Activated CD4-positive, alpha-beta T cell treated with anti-CD3 and anti-CD28 coated beads, Interleukin-2, amount 50 U/mL, for 48 hours (primary cell): ENCODE measurements at places on chromosomes 1 and 21.

- DNase-seq: no peak
Observed at GRCh38 chr1:14824314-14824915, 225.9 kb downstream of the KAZN start.

- DNase-seq: no peak
Observed at GRCh38 chr1:240173836-240174235, 82.2 kb downstream of the FMN2 start.

DNA sequence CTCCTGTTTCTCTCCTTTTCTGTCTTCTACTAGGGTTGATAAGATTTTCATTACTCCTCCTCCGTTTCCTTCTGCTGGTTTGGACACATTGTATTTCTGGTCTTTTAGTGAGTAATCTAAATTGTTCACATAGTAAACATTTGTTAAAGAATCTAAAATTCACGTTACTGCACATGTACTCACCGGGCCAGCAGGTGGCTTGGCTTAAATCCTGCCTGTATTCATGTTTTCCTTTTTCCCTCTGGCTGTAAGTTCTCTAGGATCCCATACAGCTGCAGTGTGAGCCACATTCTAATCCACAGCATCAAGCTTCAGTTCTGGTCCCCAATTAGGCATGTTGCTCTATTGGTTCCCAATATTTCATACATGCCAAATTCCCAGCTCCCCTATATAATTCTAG, 958.3 kb downstream of the ADGRL2 start:
- no peak for DNase-seq

- DNase-seq: no peak
Observed at GRCh38 chr1:61370177-61370912, 288.0 kb downstream of the NFIA start.

DNA sequence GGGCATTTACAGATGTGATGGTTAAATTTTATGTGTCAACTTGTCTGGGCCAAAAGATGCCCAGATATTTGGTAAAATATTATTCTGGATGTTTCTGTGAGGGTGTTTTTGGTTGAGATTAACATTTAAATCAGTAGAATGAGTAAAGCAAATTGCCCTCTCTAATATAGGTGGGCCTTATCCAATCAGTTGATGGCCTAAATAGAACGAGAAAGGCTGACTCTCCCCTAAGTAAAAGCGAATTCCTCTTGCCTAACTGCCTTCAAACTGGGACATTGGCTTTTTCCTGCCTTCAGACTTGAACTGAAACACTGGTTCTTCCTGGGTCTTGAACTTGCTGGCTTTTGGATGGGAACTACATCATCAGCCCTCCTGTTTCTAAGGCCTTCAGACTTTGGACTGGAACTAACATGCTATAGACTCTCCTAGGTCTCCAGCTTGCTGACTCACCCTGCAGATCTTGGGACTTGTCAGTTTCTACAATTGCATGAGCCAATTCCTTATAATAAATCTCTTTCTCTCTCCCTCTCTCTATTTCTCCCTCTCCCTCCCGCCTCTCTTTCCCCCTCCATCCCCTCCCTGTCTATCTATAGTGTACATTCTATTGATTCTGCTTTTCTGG, 10.2 kb upstream of the NAV1 start:
- no peak for DNase-seq

- DNase-seq: no peak
Observed at GRCh38 chr1:226983247-226983991, 43.3 kb downstream of the COQ8A start.

DNA sequence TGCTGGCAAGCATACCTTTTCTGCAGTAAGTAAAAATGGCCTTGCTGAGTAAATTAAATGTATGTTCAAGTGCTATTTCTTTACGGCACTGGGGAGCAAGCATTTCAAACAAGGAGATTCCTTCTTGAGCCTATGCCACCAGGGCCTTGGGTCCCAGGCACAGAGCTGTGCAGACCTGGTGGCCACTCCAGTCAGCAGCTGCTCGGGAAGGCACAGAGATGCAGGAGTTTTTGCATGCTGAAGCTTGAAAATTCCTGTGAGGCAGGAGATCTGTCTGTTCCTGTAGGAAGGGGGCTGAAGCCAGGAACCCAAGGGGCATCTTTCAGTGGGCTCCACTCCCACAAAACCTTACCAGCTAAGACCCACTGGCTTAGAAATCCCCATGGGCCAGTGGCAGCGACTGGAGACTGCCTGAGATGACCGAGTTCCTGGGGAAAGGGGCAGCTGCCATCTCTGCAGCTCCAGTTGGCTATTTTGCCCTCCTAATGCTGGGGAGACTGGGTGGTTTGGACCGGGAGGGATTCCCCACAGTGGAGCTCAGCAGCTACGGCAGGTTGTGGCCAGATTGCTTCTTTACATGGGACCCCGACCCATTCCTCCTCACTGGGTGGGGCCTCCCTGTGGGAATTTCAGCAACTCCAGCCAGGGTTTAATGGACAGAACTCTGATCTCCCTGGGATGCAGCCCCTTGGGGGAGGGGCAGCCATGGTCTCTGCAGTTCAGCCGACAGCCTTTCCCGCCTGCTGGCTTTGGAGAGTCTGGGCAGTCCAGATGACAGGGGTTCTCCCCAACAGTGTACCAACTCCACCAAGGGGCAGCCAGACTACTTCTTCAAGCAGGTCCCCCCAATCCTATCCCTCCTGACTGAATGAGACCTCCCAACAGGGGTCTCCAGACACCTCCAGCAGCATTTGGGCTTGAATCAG, 8.4 kb upstream of the PGBD2 start:
- no peak for DNase-seq

GRCh38 chr1:226809785-226810571, 60.4 kb upstream of the PSEN2 start:
- DNase-seq: no peak

- no peak for DNase-seq
Observed at GRCh38 chr1:154176337-154176736, 15.6 kb downstream of the TPM3 start.

DNA sequence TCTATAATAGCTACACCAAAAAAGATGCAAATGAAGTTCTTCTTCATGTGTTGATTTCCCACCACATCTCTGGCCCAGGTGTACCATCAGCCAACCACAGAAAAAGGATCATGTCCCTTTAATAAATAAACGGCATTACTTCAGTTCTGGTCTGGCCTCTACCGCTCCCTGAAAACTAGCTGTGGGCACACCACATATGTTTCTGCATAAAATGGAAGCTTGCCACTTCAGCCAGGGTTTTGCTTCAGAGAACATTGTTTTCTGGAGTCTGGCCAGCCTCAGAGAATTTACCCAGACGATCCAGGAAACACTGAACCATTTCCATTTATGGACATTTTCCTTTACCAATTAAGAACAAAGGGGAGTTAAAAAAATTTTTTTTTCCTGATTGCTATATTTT, 5.8 kb upstream of the LAMC2 start:
- DNase-seq: no peak

GRCh38 chr1:8987881-8988617, 38.2 kb downstream of the SLC2A7 start:
- peak; percentile 82 for DNase-seq

GRCh38 chr1:217389895-217390294, 241.0 kb downstream of the GPATCH2 start:
- no peak for DNase-seq

DNA sequence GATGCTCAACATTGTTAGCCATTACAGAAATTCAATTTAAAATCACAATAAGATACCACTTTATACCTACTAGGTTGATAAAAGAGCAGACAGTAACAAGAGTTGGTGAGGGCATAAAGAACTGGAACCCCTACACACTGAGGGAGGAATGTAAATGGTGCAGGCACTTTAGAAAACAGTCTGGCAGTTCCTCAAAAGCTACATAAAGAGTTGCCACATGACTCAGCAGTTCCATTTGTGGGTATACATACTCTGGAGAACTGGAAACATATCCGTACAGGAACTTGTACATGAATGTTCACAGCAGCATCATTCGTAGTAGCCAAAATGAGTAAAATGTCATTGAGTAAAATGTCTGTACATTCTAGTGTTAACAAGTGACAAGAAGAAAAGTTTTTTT, 17.0 kb downstream of the NSL1 start:
- DNase-seq: no peak

DNA sequence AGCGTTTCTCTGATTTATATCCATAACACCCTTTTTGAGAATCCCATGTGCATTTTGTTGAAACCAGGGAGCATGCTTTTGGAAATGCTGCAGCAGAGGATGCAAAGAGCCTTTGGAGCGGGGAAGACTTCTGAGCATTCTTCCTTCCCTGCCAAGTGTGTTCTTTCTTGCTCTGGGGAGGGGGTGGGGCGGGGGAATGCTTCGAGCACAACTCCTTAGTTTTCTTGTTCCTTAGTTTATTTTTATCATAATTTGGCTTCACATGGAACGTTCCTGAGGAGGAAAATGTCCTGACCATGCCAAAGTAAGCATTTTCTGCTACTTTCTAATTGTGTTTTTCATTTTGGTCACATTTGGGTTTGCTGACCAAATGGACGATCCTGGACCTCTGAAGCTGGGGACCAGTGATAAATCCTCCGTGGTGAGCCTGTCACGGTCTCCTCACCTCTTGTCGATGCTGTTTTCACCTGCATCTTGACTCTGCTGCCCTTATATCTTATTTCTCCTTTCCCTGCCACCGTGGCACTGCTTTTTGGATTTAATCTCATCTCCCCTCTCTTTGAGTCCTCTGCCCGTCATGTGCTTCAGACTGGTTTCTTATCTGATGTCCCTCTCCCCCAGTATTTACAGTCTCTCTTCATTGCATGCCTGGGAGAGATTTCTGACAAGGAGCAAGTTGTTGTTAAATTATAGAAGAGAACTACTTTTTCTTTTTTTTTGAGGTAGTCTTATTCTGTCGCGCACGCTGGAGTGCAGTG, 2.4 kb downstream of the CTPS1 start:
- no peak for DNase-seq

GRCh38 chr1:162213281-162213912, 143.9 kb downstream of the NOS1AP start:
- DNase-seq: no peak

DNA sequence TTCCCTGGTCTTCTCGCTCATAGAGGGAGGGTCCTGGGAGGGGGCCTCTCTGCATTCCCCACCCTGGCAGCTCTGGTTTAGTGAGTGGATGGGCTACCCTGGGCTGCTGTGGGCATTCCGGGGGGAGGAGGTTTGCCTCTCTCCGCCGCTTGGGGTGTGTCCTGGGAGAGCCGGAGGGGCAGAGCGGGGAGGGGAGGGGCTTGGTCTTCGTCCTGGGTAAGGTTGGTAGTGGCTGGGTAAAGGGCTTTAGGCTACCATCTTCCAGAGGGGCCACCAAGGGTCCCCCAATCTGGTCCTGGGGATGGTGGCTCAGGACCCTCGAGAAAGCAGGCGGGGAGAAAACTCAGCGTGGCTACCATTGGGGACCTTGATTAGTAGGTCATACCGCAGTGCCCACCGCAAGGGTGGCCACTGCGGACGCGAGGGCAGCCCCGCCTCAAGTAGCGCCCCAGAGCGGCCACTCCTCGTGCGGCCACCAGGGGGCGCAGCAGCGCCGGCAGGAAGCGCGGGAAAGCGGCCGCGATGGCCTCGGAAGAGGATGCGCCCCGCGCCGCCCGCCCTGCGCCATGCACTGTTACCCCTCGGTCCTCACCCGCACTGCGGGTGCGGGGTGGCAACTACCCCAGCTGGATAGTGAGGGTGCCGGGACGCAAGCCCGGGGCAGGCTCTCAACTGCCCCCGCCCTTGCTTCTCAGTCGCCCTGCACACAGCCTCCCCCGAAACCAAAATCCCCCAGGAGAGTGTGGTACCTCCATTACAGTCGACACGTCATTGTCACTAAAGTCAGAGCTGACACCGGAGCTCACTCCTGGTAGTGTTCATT, 44.1 kb upstream of the SLC25A33 start:
- peak; percentile 72 for DNase-seq

DNA sequence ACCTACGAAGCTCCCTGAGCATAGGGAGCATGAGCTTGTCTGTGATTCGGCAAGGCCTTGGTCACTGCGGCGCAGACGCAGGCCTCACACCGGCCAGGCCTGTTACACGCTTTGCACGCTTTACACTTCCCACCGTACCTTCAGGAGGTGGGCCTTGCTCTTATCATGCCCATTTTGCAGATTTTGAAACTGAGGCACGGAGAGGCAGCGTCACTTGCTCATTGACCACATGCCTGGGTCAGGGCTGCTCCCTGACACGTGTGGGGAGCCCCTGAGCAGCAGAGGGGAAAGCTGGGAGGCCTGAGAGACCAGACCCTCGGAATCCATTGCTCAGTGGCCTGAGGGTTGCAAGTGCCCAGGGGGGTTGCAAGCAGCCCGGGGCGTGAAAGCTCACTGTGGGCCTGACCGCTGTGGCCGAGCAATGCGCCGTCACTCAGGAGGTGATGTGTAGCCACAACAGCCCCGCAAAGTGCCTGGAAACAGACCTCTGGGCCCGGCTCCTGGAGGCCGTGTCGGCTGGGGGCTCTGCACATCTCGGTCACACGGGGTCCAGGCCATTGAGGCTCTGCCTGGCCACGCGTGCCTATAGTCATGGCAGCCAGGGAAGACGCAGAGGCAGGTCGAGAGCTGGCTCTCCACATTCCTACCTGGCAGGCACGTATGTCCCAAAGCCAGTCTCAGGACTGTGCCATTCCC, 6.9 kb downstream of the ARHGEF16 start:
- DNase-seq: no peak

- DNase-seq: no peak
Observed at GRCh38 chr1:32345289-32345827, 9.3 kb upstream of the MARCKSL1 start.

- DNase-seq: no peak
Observed at GRCh38 chr1:236148470-236148845, 6.1 kb downstream of the GPR137B start.

GRCh38 chr1:168112673-168113305, 23.9 kb downstream of the GPR161 start:
- DNase-seq: peak; percentile 67

DNA sequence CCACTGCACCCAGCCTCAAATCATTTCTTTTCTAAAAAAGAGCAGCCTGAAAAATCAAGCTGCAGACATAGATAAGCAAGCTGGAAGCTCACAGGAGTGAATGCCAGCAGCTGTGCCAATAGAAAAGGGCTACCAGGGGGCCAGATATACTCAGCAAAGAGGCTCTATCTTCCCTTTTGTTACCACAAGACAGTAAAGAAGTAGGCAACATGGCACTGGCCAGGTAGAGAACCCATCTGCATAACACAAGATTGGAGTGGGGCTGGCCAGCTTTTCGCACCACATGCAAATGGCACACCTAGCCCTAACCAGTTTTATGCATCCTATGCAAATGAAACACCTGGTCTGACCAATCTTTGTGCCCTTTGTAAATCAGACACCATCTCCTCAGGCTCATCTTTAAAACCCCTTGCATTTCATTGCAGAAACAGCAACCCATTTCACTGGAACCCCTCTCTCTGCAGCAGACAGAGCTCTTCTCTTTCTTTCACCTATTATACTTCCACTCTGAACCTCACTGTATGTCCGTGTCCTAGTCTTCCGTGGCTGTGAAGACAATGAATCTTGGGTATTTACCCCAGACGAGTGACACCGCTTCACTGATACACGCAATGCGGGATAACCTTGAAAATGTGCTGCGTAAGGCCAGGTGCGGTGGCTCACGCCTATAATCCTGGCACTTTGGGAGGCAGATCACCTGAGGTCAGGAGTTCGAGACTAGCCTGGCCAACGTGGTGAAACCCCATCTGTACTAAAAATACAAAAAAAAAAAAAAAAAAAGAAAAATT, 15.1 kb downstream of the CASP9 start:
- DNase-seq: no peak

GRCh38 chr1:162680419-162681121, 48.3 kb downstream of the DDR2 start:
- no peak for DNase-seq

GRCh38 chr1:81606656-81607055, 194.1 kb upstream of the ADGRL2 start:
- DNase-seq: no peak
